ENCODE measurements at places on chromosomes 16 and 17.

- no peak for DNase-seq
These were observed 24.3 kb upstream of the MGAT5B start for GRCh38 chr17:76843703-76844484.

DNA sequence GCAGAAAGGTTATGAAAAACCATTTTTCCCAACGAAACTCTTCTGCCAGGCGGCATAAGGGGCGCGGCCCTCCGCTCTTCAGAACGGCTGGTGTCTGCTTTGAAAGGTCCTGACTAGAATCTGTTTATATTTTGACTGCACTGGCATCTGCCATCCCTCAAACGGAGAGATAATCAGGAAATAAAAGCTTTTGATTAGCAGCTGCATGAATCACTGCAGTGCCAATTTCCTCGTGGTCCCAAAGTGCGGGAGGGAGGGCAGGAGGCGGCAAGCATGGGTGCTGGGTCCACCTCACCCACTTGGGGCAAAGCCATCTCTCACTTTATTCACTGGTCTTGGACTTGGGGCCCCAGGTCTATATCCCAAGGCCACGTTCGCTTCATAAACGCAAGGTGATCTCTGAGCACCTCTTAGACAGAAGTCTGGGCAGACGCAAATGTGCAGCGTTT is 49.7 kb downstream of the TBC1D16 start:
- DNase-seq: no peak

GRCh38 chr17:73359987-73360410 is 48.2 kb upstream of the CDC42EP4 start:
- no peak for DNase-seq

- DNase-seq: peak; percentile 16
These were observed 25.0 kb upstream of the KCNJ2 start for GRCh38 chr17:70144260-70144846.

GRCh38 chr17:79412886-79413390 is 197.9 kb downstream of the RBFOX3 start:
- no peak for DNase-seq

DNA sequence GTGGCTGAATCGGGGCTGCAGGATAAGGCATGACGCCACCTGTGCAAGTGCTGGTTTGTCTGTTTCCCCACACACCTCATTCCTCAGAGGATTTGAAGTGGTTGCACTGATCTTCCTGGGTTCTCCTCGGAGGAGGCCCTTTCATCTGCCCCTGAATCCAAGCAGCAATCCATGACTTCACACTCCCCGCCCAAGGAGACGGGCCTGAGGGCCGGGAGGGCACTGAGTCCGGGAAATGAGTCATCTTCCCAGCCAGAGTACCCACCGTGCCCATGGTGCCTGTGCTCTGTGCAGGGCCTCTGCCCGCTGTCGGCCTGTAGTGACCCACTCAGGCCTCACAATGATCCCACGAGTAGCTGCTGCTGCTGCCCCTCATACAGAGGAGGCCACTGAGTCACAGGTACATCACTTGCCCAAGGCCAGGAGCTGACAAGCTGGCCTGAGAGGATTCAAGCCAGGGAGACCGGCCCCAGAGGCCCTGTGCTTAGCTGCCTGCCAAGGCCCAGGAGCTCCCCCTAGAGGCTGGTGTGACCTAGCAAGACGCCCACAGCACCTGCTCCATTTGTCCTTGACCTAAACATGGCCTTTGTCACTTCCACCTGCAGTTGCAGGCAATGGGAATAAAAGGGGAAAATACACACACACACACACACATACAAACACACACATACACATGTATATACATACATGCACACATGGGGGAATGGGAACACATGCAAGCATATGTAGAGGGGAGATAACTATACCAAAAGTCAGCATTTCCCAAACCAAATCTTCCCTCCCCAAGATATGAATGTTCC is 240.0 kb downstream of the C16orf95 start:
- no peak for DNase-seq

GRCh38 chr17:27928587-27928986 is 35.4 kb upstream of the LYRM9 start:
- no peak for DNase-seq

- no peak for DNase-seq
These were observed 84.5 kb downstream of the ABR start for GRCh38 chr17:1095090-1095852.

GRCh38 chr16:64440421-64440831 is 681.4 kb downstream of the CDH11 start:
- DNase-seq: no peak

DNA sequence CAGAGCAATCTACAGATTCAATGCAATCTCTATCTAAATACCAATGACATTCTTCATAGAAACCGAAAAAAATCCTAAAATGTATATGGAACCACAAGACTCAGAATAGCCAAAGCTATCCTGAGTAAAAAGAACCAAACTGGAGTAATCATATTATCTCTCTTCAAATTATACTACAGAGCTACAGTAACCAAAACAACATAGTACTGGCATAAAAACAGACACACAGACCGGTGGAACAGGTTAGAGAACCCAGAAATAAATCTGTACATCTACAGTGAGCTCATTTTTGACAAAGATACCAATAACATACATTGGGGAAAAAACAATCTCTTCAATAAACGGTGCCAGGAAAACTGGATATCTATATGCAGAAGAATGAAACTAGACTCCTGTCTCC is 45.4 kb downstream of the MPHOSPH6 start:
- no peak for DNase-seq

DNA sequence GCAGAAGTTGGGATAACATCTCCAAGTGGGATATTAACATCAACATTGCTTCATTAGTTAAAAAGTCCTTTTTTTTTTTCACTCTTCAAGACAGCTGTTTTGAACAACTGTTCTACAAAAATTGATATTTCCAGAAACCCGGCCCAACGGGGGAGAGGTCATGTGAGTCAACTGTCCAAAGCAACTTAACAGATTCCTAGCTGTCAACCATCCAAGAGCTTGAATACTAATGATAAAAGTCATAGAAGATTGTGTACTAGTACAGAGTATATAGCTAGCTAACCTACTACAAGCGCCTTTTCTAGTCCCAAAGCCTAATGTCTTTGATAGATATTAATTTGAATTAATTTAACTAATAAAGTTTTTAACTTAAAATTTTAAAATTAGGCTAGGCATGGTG is 172.0 kb downstream of the CYB561 start:
- no peak for DNase-seq

GRCh38 chr17:9389111-9389527 is 186.5 kb downstream of the STX8 start:
- no peak for DNase-seq

GRCh38 chr17:49928126-49928800 is 40.7 kb upstream of the DLX4 start:
- DNase-seq: no peak

GRCh38 chr17:58331815-58332777 is 3.5 kb upstream of the TSPOAP1 start:
- peak; percentile 92 for DNase-seq

- DNase-seq: no peak
These were observed 38.8 kb downstream of the IST1 start for GRCh38 chr16:71933913-71934695.

DNA sequence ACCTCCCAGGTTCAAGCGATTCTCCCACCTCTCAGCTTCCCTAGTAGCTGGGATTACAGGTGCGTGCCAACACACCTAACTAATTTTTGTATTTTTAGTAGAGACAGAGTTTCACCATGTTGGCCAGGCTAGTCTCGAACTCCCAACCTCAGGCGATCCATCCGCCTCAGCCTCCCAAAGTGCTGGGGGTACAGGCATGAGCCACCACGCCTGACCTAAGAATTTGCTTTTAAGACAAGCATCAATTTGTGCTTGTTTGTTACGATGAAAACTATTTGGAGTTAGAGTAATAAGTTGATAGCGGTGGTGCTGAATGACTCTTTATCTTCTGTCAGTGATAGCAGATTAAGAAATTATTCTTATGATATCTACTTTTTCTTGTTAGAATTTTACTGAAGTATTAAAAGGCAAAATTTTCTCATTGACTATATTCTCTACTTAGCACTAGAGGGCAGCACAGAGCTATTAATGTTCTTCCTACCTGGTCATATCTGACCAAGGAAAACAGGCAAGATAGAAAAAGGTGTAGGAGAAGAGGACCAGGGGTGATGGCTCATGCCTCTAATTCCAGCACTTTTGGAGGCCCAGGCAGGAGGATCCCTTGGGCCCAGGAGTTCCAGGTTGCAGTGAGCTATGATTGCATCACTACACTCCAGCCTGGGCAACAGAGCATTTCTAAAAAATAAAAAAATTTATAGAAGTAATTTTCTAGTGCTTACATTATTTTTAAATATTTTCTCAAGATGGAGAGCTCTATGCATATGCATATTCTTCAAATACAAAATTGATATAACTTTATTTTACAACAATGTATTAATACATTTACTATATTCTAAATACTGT is 24.5 kb downstream of the STXBP4 start:
- peak; percentile 61 for DNase-seq

DNA sequence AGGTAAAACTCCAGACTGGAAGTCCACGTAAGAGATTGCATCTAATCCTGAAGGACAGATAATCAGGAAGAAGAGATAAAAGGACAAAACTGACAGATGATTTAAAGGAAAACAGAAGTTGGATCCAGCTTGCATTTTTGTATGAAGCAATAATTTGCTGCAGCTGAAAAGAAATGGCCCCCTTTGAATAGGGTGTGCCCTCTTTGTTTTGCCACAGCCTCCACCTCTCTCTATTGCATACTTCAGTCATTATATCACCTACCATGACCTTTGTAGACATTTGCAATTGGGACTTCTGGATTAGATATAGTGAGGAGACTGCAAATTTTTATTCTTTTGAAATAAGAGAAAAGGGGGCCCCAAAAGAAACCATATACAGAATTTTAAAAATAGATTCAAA is 8.1 kb downstream of the NOG start:
- DNase-seq: no peak

DNA sequence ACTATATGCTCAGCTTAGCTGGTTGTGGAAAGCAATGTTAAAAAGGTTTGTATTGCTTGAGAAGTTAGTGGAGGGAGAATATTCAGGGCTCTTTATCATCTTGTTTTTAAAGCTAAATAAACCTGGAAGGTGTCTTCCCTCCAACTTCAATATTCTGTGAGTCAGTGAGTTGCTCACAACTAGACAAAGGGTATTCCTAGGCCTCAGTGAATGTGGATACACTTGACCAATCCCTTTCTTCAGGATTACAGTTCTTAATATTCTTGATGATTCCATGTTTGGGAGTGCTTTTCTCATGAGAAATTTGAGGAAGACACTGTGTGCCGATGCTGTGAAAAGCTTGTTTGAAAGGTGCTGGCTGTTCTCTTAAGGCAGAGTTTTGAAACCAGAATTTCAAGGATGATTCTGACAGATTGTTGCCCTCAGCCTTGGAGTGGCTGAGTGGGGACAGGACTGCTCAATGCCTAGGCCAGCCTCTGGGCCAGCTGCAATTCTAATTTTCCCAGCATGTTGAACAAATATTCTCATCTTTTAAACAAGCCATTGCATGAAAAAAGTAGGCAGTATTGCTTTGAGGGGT is 30.1 kb downstream of the MAP2K4 start:
- no peak for DNase-seq

DNA sequence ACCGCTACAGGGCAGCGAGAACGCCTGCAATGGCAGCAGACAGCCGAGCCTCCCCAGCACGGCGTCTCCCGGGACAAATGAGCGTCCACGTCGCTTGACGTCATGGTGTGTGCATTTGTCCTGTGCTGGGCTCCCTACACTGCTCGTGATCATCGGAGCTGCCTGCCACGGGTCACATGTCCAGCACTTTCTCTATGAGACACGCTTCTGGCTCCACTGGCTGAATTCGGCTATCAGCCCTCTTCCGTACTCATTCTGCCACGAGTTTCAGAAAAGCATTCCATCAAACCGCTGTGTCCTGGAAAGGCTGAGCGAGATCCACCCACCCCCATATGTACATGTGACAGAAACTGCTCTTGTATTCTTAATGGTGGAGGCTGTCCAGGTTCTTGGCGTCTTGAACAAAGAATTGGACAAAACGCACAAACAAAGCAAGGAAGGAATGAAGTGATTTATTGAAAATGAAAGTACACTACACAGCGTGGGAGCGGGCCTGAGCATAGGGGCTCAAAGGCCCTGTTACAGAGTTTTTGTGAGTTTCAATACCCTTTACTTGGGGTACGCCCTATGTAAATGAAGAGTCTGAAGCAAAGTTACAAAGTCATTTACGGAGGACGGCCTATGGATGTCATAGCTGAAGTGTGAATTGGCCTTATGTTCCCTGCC is 28.5 kb upstream of the SHCBP1 start:
- DNase-seq: no peak
